ENCODE measurements at places on chromosomes 13 and 19. TPM values are rescaled to one million over a fixed set of nuclear protein-coding genes. Genes with fewer than 3 reads are reported as not detected.

Gene ATP4A
- total RNA-seq, result not detected

Gene CYSLTR2
- total RNA-seq, result 0.92 TPM

- DNase-seq, result no peak
Measured at GRCh38 chr19:29812881-29813275, 1.1 kb downstream of the CCNE1 start.

DNA sequence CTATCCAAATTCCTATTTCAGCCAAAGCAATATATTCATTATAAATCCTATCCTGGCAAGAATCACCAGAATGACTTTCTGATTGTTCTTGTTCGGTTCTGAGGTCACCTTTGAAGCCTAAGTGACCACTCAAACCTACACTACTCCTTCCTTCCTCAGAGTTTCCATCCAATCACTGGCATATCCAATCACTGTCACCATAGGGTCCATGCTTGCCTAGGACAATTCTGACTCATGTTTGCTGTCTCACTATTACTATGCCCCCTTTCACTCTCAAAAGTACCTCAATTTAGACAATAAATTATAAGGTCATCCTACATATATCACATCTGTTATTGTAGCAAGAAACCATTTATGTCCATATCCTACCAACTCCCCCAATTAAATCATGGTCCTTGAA lies 58.9 kb downstream of the UBL3 start:
- no peak for DNase-seq

- DNase-seq, result no peak
Measured at GRCh38 chr13:58300974-58301681, 669.6 kb downstream of the PCDH17 start.
